ENCODE measurements at places on chromosomes 4 and X.

GRCh38 chrX:25003066-25003849, 12.5 kb downstream of the ARX start:
- no peak for DNase-seq

- DNase-seq = no peak
Measured at GRCh38 chr4:181964731-181965130, 278.5 kb upstream of the TENM3 start.

DNA sequence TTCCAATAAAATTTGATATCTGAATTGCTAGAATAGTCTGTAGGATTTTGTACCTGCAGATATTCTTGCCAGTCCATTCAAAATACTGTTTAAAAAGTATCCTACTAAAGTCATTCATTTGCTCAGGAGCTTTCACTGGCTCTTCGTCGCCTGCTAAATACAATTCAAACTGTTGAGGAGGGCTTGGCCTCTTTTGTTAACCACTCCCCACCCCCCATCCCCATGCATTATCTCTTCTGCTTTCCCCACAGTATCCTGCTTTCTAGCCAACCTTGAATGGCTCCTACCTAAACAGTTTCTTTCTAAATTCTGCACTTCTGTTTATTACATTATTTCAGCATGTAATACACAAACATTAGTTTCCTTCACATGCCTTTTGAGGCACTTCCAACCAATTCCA, 230.8 kb downstream of the CPE start:
- DNase-seq = no peak

DNA sequence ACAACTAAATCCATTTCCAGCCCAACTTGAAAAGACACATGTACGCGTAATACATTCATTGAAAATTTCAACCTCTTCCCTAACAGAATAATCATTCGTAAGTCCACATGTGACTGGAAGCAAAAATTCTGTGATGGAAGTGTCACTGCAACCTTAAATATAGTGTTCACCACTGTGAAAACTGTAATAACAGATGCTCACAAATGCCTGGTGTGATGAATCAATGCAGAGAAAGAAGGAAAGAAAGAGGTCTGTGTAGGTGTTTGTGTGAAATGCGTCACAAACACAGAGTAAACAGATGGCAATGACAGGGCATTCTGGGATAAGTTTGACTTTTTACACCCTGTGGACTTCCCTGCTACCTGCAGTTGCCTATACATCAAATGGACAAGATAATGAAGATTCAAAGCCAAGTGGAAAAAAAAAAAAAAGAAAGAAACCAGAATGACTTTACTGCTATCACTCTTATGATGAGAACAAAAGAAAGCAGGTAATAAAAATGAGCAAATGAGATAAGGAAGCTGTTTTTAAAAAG, 123.3 kb downstream of the EPHA5 start:
- DNase-seq = no peak

- DNase-seq = peak; percentile 31
Measured at GRCh38 chr4:24910499-24910898, 2.3 kb downstream of the CCDC149 start.
